H9 (cell line): ENCODE measurements at places on chromosomes 6 and 20. TPM values are rescaled to one million over a fixed set of nuclear protein-coding genes. Genes with fewer than 3 reads are reported as not detected.

Gene TMC2
- not detected in 2 replicates for total RNA-seq

Gene EFCAB8
- 0.09 TPM in 1 of 2 replicates, not detected in the other for total RNA-seq

Gene MUC22
- total RNA-seq, result not detected in 2 replicates

Gene TBC1D32
- 8.7 and 9.0 TPM in 2 replicates for total RNA-seq
